Fibroblast of the conjunctiva (primary cell): ENCODE measurements at places on chromosomes 13 and 19.

DNA sequence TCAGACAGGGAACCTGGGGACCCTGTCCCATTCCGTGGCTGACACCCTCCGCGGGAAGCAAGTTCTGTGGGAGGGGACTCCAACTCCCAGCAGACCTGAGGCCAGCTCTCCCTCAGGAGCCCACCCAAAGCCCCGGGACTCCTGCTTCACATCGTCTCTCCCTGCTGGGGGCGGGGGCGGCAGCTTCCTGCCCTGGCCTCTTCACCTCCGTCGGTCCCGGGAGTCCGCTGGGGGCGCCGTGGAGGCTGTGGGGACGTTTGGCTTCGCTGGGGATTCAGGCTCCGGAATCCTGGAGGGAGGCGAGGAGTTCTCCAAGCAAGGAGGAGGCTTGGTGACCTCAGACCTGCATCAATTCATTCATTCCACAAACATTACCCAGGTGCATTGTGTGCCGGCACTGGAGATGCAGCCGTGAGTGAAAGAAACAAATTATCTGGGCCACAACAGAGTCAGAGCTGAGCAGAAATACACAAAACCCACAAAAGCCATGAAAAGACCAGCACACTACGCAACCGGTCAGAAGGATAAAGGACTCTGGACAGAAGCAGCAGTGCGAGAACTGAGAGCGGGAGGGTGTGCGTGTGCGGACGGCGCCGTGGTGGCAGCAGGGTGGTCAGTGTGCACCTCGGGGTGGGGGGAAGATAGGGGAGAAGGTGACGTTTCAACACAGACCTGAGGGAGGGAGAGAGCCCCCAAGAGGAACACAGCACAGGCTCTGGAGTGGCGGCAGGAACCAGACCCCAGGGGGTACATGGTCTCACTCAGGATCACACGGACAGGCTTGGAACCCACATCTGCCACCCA lies 19.0 kb downstream of the EPS8L1 start:
- no peak for DNase-seq

GRCh38 chr19:45764475-45764874 lies 4.6 kb downstream of the SIX5 start:
- DNase-seq = no peak

DNA sequence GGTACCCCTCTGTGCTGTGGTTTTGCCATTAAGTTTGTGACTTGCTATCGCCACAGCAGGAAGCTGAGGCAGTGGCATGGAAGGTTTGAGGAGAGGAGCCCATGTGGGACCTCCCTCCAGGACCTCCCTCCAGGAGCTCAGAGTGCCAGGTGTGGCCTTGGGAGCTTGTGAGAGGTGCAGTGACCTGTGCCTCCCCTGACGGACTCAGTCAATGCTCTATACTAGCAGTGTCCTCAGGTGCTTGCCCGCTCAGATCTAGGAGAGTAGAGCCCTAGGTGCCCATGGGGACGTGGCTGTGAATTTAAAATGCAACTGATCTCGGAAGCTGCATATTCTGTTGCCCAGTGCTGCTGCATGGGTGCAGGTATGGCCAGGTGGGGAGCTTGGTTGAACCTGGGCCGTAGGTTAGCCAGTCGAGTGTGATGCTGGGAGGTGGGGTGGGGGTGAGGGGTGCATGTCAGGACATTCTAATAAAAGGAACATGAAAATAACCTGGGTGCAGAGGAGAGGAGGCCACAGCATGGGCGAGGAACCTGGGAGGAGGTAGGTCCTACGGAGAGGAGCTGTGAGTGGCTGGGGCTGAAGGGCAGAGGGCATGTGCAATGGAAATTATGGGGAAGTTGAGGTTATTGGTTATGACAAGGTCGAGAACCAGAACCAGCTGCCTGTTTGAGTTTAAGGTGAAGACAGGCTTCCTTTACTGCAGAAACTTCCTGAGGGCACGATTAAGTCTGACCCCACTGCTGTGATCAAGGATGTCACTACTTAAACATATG lies 41.6 kb downstream of the TEX29 start:
- no peak for DNase-seq

DNA sequence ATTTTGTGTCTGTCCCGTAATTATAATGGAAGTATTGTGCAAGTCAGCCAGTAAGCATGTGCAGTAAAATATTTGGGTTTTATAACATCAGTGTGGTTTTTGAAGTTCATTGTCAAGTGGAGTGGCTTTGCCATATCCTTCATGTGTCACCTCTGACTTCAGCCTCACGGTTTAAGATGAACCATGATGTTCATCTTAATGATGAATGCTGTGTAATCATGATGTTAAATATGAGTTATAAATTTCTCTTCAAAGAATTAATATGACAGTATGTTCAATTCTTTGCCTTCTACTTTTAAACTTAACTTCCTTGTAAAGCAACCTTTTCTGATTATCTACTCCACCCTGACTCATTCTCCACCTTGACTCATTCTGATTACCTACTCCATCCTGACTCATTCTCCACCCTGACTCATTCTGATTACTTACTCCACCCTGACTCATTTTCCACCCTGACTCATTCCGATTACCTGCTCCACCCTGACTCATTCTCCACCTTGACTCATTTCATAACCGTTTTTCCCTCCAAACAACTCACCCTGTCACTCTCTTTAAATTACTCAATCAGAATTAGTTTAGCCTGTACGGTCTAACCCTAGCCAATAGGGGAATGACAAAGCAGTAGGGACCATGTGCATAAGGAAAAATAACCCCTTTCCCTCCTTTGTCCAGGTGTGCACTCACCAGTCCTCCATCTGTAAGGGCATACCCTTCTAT lies 50.3 kb upstream of the ANKRD10 start:
- DNase-seq = peak; percentile 13

DNA sequence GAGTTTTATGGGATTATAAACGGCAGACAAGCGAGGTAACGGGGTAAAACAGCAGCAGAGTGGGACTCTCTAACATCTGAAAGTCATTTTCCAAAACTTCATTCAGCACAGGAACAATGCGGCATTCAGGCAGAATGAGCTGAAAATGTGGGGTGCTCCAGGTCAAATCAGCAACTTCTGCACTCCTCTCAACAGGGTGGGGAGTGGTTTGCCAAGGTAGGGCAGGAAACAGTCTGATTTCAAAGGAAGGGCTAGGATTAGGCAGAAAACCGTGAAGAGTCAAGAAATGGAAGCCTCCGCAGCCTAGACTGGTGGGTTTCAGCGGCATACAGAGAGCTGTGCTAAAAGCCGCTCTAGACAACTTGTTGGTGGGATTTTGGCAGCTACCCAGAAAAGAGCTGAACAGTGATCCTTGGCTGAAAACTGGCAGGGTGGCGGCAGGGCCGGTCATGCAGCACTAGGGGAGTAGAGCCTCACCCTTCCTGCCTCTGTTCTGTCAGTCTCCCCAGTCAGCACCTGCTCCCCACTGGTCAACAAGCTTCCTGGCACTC lies 154.2 kb upstream of the KLF12 start:
- no peak for DNase-seq

DNA sequence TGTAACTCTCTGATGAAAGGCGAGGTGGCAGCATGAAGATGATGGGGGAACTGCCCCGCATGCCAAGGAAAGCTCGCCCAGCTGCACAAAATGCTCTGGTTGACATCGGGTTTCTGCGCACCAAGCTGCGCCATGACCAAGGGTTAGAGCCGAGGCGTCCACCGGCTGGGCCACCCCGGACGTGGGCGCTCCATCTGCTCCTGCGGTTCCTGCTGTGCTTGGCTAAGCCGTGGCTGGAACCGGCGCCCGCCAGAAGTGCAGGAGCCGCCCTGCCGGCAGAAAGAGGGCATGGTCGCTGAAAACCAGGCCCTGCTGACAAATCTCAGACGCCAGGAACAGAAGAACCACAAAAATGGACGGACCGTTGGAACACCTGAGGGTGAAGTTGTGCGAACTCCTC lies 57.9 kb downstream of the ZNF100 start:
- no peak for DNase-seq
